ENCODE measurements at places on chromosomes 1 and 21.

- DNase-seq: no peak
Observed at GRCh38 chr1:55257958-55258357, 42.8 kb upstream of the USP24 start.

DNA sequence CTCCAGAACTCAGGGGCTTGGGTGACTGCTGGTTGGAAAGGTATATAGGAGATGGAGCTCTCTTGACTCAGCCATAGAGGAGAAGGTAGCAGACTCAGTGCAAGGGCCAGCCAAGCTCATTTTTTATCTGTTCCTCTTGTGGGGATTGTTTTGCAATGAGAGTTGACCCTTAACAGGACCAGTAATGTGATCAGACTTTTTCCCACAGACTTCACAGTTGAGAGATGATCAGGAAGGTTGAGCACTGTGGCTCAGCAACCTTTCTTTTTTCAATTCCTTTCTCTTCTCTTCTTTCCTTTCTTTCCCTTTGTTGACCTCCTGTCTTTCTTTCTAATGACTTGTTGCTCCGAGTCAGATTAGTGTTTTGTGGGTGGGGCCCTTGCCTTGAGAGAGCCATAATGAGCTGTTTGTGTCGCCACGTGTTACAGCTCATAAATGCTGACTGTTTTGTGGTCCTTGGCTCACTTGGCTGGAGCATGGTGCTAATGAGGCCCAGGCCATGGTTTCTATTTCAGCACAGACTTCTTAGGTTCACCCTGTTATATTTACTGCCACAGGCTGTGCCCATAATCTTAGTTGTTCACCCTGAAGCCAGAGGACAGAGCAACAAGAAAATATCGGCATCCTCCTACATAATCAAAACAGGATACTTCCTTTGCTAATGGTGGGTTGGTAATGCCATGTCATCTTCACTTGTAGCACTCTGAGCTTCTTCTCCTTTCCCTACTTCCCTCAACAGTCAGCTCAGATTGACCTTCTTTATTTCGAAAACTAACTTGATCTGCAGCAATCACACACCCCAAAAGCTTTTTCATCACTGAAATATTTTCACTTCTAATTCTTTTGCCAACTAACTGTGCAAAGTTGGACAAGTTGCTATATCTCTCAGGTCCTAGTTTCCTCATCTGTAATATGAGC, 13.9 kb downstream of the ADAM30 start:
- no peak for DNase-seq

- DNase-seq: no peak
Observed at GRCh38 chr1:56456435-56457101, 122.8 kb downstream of the PLPP3 start.

- no peak for DNase-seq
Observed at GRCh38 chr1:108141621-108142020, 58.5 kb downstream of the SLC25A24 start.

- DNase-seq: no peak
Observed at GRCh38 chr1:25624156-25624555, 7.6 kb downstream of the MAN1C1 start.

DNA sequence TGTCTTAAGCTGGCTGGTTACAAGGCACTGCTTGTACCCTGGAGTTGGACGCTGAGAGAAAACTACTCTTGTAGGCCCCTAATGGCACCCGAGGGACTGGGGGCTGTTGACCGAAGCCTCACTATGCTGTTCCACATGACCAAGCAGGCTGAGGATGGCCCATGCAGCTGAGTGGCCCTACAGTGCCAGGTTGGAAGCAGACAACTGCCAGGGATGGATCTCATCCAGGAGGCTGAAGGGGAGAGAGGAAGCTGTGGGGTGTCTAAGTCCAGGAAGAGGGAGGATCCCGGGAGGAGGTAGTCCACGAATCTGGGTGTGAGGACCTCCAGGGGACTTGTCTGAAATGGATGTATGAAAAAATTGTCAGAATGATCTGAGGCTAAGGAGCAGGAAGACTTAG, 45.8 kb downstream of the FOXD2 start:
- no peak for DNase-seq

- DNase-seq: no peak
Observed at GRCh38 chr1:197807216-197807615, 31.9 kb upstream of the DENND1B start.

DNA sequence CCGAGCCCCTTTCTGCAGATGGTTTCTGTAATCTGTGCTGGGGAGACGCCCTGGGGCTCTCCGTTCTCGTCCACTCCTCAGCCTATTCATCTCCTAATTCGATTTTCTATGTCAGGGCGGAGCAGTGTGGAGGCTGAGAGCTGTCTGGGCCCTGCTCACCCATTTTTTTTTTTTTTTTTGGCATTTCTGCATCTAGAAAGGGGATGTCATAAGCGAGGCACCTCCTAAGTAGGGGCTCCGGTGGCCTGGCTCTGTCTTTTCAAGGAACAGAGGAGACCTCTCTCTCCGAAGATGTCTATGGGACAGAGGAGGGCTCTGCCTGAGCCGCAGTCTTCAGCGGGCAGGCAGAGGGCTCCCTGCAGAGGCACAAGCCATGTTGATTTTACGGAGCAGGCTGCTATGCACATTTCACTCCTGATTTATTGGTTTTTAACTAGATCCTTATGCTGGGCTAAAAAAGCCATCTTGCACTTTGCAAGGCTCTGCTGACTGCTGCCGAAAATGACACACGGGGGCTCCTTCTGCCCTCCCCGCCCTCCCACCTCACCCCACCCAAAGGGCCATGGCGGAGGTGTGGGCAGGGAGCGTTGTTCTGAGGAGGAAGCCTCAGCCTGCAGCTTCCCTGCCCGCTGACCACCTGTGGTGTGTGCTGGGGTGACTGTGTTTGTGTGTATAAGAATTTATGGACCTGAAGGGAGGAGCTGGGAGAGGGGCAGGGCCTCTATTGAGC, 71.0 kb downstream of the FOXD2 start:
- DNase-seq: no peak

All from ACHN (cell line).